ENCODE measurements at places on chromosomes 7 and 10. TPM values are rescaled to one million over a fixed set of nuclear protein-coding genes. Genes with fewer than 3 reads are reported as not detected.

Gene SFRP4
- polyA plus RNA-seq = 2.1 TPM

Gene TMEM130
- 3.6 TPM for polyA plus RNA-seq

Gene TBX20
- not detected for polyA plus RNA-seq

Gene UNCX
- 7.5 TPM for polyA plus RNA-seq

Gene MSS51
- polyA plus RNA-seq = 4.6 TPM

Gene LRRN3
- polyA plus RNA-seq = 3.7 TPM

Gene AHR
- 33.6 TPM for polyA plus RNA-seq

Gene FKBP6
- 0.64 TPM for polyA plus RNA-seq

Gene SCD
- polyA plus RNA-seq = 45.8 TPM

Gene FOXI2
- polyA plus RNA-seq = 1.2 TPM

Gene TRIM56
- 23.2 TPM for polyA plus RNA-seq

Gene WDFY4
- polyA plus RNA-seq = 2.4 TPM

Gene FXYD4
- 1.8 TPM for polyA plus RNA-seq

Gene ABCB1
- 20.3 TPM for polyA plus RNA-seq

Gene EVX1
- polyA plus RNA-seq = 0.11 TPM

Gene EBF3
- polyA plus RNA-seq = 2.0 TPM

Gene GNAT3
- not detected for polyA plus RNA-seq

Gene PRKAR2B
- 33.3 TPM for polyA plus RNA-seq

Gene ACTR3C
- 8.7 TPM for polyA plus RNA-seq

Gene SFRP5
- polyA plus RNA-seq = 0.09 TPM

Gene METTL27
- polyA plus RNA-seq = 13.6 TPM

Gene C10orf62
- polyA plus RNA-seq = 0.31 TPM

Gene CFAP70
- polyA plus RNA-seq = 22.6 TPM

Gene ORC5
- polyA plus RNA-seq = 25.3 TPM

Gene TDRD1
- not detected for polyA plus RNA-seq

Gene LRRC18
- polyA plus RNA-seq = not detected

Gene VTI1A
- 20.3 TPM for polyA plus RNA-seq

Gene ZSWIM8
- 126 TPM for polyA plus RNA-seq

Gene PILRA
- 10.1 TPM for polyA plus RNA-seq

Gene OR6B1
- polyA plus RNA-seq = not detected

Gene ACSL5
- 4.1 TPM for polyA plus RNA-seq

Gene FGL2
- polyA plus RNA-seq = 35.1 TPM

Gene POLR2J2
- 1.9 TPM for polyA plus RNA-seq

Gene KIAA1549
- polyA plus RNA-seq = 15.2 TPM

Gene NIPSNAP2
- 114 TPM for polyA plus RNA-seq

Gene PRRT4
- 1.1 TPM for polyA plus RNA-seq

Gene ELAPOR2
- 8.3 TPM for polyA plus RNA-seq

Gene MEOX2
- polyA plus RNA-seq = 0.78 TPM

Gene PAOX
- polyA plus RNA-seq = 6.7 TPM

Gene ANKRD7
- polyA plus RNA-seq = 2.3 TPM

Data from renal pelvis (tissue), 12 donors.